ENCODE measurements at places on chromosomes 7 and 10.

GRCh38 chr10:110192552-110192951, 14.9 kb upstream of the MXI1 start:
- DNase-seq: no peak

GRCh38 chr7:151839451-151839921, 37.4 kb downstream of the PRKAG2 start:
- no peak for DNase-seq

DNA sequence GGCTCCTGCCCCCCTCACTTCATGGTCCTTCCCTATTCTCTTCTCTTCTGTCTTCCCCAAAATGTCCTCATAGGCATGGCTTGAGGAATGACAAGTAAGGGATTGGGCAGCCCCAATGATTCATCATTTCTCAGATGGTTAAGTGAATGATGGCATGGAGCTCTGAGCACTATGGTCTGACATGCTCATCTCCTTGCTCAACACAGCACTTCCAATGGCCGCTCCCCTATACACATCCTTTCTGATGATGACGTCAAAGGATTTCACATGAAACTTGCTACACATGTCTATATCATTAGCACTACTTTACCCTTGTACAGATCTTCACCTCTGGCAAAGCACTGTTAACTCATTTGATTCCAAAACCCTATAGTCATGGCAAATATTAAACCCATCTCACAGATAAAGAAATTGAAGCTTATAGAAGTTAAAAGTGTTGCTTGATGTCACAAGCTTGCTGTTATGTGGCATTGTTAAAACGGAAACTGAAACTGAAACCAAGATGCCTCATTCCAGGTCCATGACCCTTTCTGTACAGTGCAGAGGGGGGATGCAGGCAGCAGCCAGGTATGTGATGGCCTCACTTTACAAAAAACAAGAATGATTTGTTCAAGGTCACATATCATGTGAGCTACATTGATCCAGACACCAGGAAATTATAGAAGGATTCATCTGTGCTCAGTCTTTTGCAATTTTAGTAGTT, 90.0 kb upstream of the PLXNA4 start:
- DNase-seq: no peak

DNA sequence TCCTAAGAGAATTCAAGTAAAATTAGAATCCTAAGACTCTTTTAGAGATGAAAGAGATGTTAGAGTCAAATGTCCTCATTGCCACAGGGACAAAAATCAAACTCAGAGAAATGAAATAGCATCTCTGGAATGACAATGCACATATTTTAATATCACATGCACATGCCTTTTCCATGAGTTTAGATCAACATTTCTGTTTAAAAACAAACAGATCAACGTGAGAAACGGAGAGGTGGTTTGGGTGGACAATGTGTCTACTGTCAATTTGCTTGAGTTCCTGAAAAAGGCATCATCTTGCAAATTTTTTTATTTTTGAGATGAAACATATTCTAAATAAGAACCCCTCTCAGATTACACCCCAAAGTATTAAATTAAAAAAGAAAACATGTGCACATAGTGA, 130.0 kb downstream of the CHRM2 start:
- no peak for DNase-seq

DNA sequence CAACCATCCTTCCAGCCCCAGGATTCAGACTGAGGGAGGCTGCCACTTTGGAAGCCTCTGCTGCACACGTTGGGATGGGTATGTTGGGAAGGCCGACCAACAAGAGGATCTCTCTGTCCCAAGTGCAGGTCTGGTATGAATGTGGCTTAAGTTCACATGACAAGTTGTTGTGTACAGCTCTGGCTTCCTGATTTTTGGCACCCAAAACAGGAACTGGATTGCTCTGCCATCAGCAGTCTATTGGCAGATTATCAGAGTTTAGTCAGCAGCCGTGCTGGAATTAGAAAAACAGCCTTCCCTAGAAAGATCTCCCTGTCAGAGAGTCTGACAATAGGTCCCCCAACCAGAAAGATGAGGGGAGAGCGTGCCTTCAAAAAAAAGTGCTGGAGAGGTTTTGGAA, 66.9 kb downstream of the GOLGA7B start:
- DNase-seq: no peak

GRCh38 chr10:122343135-122343800, 31.2 kb upstream of the PLEKHA1 start:
- no peak for DNase-seq

DNA sequence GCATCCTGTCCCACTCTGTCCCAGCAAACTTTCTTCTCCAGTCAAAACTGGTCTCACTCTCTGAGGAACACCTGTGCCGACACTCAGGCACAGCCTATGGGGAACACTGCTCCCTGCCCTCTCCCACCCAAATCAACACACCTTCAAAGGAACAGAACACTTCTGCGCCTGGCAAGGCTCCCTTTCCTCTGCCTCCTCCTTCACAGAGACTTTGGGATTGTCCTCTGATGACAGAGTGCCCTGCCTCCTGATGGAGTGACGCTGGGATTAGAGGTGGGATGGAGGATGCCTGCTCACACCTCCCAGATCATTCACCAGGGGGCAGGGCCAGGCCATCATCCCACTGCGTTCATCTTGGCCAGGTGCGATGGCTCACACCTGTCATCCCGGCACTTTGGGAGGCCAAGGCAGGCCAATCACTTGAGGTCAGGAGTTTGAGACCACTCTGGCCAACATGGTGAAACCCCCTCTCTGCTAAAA, 26.5 kb downstream of the KLF6 start:
- no peak for DNase-seq

- DNase-seq: no peak
Measured at GRCh38 chr10:24911029-24911428, 41.4 kb downstream of the PRTFDC1 start.

DNA sequence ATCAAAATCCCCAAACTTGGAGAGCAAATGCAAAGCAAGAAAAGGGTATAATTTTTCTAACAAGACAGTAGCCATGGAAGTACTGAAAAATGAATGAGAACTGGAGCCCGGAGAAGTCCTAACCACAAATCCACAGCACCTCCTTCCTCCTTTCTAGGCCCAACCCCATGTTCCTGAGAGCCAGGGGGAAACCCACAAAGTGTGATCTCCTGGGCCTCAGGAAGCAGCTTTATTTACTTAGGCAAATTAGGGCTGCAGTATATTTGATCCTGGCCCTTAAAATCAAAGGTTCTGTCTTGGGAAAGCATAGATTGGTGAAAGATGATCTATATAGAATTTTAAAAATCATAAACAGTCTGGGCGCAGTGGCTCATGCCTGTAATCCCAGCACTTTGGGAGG, 103.0 kb downstream of the DOCK4 start:
- DNase-seq: no peak

- DNase-seq: no peak
Measured at GRCh38 chr7:129828989-129829736, 123.6 kb downstream of the UBE2H start.

DNA sequence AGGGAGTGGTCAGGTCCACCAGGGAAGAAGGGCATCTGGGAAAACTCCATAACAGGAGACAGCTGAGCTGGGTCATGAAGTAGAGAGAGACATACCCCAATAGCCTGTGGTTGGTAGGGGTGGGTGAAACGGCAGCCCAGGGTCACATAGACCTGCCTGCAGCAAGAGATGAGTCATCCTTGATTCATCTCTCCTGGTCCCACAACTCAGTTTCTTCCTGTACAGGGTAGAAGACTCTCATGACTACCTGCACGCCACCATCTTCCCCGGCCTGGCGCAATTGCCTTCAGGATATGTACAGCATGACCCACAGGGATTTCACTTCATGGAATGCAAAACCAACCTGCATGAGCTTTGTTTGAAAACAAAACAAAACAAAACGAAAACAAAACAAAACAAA, 45.1 kb upstream of the ADAM12 start:
- DNase-seq: no peak

DNA sequence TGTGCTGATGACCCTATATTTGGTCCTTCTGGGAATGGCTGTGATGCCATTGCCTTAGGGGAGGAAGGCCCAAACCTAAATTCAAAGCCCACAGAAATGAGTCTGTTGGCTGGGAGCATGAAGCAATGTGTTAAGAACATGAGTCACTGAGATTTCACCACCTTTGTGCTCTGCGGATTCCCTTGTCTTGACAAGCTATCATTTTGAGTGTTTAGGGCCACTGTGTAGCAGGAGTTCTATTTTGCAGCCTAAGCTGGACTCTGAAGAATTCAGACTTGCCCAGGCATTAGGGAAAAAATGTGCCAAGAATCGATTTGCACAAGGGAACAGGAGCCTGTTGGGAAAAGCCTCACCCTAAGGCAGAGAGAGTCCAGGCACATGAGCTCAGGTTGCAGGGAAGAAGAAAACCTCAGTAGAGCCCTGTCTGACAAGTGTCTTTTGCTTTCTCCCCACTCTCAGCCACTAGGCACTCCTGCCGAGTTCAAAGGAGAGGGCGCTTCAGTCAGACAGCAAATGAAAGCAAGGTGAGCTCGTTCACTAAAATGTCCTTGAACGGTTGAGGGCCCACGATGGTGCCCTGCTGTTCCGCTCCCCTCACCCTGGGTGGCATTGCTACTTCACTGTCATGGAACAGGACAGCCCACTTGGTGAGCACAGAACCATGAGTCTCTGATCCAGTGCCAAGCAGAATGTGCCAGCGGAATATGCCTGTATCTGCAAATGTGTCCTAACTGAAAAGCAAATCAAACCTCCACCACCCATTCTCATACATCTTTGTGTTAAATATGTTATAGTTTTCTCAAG, 93.6 kb downstream of the PRLHR start:
- no peak for DNase-seq

- no peak for DNase-seq
Measured at GRCh38 chr10:123529146-123529760, 136.9 kb upstream of the GPR26 start.

- DNase-seq: no peak
Measured at GRCh38 chr7:7816084-7816483, 97.7 kb upstream of the RPA3 start.

DNA sequence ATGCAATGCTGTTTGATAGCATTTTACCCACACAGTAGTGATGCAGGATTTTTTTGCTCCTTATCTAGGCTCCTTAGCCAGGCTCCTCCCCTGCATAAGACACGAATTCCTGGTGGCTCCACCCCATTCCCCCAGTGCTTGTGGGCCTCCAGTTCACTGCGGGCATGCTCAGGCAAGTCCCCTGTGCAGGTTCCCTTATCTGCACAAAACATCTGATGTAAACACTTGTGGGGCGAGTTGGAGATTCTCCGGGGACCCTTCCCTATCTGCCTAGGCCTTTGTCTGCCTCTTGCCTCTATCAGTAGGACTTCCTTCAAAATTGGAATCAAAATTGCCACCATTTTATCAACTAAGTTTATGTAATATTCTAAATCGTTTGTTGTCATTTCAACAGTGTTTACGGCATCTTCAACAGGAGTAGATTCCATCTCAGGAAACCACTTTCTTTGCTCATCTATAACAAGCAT, 5.4 kb upstream of the STK17A start:
- no peak for DNase-seq

DNA sequence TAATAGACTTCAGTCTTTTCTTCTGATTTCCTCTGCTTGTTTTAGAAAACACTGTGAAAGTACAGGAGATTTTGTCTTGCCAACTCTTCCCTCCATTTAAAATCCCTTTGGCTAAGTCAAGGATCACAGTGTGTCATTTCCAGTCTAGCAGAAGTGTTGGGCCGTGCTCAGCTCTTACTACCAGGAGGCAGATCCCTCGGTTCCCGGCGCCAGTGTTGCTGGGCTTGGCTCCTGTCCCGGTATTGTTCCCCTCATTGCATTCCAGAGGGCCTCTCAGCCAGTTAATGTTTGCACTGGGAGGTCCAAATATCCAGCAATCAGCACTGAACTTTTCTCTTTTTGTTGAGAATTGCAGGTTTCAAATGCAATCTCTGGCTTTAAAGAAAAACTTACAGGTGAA, 612.1 kb upstream of the MGMT start:
- no peak for DNase-seq

- DNase-seq: no peak
Measured at GRCh38 chr7:38169847-38170246, 8.2 kb upstream of the STARD3NL start.

DNA sequence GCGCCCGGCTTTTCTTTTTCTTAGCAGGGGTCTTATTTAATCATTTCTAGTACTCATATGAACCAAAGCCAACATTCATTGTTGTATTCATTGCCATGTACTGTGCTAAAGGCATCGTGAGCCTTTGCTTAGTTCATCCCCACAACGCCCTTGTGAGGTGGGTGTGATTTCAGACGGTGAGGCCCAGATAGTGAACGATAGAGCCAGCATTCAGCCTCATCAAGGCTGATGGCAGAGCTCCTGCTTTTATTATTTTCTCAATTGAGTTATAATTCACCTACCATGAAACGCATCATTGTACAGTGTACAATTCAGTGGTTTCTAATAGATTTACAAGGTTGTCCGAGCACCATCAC, 50.1 kb downstream of the HK1 start:
- DNase-seq: no peak

- DNase-seq: peak; percentile 32
Measured at GRCh38 chr10:12350167-12350872, 973 bp downstream of the CAMK1D start.

- no peak for DNase-seq
Measured at GRCh38 chr10:101858723-101859500, 15.3 kb upstream of the KCNIP2 start.

DNA sequence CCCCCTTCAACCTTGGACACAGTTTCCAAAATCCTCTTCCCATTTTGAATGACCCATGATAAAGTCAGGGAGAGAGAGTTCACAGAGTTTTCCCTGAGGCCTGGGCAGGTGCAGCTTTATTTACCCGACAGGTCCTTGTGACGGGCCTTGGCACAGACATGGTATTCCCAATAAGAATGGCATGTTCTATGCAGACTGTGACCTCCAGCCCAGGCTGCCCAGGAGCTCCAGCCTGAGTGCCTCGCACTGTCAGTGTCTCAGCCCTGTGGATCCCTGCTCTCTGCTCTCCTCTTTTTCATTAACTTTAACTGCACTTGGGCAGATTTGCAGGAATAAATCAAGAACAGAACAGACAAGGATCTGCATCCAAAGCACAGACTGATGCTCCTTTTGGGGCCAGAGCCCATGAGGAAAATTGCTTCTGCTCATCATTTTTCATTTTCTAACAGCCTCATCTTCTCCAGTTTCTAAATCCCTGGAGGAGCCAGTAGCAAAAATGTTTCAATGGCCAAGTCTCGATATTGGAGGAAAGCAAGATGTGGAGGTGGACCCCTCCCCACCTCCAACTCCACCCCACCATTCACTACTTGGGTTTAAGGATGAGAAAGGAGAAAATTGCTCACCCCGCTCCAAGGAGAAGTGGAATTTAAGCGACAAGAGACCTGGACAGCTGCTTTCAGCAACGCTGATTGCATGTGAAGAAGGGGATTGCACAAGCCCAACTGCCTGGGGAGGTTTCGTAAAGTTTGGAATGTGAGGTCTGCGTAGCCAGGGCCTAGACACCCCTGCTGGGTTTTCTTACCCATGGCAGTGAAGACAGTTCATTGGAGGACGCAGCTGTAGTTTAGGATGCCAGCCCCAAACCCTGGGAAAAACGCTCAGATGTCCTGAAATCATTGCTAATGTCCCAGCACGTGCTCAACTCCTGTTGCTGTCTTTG, 225.9 kb downstream of the WDR11 start:
- DNase-seq: no peak

GRCh38 chr10:47438857-47439474, 44.9 kb downstream of the ANXA8 start:
- DNase-seq: no peak

All from activated CD4-positive, alpha-beta T cell treated with anti-CD3 and anti-CD28 coated beads, Interleukin-2, amount 50 U/mL, for 24 hours (primary cell).